ENCODE measurements at places on chromosomes 16 and 17. TPM values are rescaled to one million over a fixed set of nuclear protein-coding genes. Genes with fewer than 3 reads are reported as not detected.

GRCh38 chr17:58006560-58006923 is 504 bp downstream of the SRSF1 start:
- peak; percentile 71 for DNase-seq

- DNase-seq: no peak
Measured at GRCh38 chr16:3825103-3825502, 55.4 kb downstream of the CREBBP start.

DNA sequence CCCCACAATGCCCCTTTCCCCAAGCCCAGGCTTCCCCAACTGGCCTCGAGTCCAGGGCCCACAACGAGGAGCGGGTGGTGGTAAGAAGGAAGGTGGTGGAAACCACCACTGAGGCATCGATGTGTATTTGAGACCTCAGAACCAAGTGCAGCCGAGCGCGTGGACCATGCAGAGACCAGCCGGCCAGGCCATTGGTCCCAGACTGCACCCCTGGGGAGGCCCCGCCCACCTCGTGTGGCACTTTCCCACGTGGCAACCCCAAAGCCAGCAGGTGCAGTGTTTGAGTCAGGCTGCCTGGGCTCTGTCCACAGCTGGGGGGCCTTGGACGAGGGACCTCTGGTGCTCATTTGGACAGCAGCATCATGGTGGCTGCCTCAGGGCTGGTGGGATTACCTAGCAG is 28.1 kb upstream of the BAHCC1 start:
- no peak for DNase-seq

DNA sequence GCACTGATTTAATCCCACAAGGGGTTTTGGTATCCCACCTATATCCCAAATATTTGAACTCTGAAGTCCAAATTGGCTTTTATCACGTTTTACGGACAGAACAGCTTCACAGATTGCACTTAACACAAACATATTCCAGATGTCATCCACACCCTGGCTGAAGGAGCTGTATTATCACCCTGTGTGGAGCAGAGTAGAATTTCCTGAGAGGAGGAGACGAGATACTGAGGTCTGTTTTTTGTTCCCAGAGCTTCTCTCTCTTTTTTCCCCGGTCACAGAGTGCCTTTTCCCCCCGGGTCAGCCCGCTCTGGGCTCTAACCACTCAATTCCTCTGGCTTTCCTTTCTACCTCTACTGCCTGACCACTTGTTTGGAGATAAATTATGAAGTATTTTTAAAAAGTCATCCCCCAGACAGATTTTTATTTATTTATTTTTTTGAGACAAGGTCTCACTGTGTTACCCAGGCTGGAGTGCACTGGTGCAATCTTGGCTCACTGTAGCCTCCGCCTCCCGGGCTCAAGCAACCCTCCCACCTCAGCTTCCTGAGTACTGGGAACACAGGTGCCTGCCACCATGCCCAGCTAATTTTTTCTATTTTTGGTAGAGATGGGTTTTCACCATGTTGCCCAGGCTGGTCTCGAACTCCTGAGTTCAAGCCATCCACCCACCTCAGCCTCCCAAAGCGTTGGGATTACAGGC is 30.7 kb downstream of the DNAH2 start:
- DNase-seq: peak; percentile 17

- DNase-seq: no peak
Measured at GRCh38 chr17:1107777-1108477, 71.9 kb downstream of the ABR start.

The TIGD7 gene
- 23.8 TPM for total RNA-seq

DNA sequence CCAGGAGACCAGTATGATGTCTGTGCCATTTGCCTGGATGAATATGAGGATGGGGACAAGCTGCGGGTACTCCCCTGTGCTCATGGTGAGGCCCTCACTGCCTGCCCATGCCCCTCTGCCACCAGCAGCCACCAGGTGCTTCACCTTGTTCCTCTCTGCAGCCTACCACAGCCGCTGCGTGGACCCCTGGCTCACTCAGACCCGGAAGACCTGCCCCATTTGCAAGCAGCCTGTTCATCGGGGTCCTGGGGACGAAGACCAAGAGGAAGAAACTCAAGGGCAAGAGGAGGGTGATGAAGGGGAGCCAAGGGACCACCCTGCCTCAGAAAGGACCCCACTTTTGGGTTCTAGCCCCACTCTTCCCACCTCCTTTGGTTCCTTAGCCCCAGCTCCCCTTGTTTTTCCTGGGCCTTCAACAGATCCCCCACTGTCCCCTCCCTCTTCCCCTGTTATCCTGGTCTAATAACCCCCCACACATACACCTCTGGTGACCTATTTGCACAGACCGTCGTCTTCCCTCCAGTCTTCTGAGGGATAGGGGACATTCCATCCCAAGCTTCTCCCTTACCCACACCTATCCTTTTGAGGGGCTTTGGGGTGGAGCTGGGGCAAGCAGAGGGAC is 3.7 kb downstream of the PFN1 start:
- DNase-seq: no peak

DNA sequence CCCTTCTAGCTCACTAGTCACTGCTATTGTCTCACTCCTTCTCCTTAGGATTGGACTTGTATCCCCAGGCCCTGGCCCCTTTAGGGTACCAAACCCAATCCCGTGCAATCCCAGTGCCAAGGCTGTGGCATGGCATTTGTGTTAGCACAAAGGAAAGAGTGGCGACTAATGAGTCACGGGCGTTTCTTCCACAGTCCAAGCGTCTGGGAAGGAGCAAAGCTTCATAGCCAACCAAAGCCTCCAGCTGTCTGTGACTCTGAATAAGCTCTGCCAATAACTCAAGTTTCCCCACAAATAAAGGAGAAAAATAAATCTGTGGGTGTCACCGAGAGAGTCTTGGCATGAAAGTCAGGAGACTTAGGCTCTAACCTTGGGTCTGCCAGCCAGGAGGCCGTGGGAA is 54.6 kb upstream of the COX10 start:
- peak; percentile 54 for DNase-seq

The TMIGD1 gene
- total RNA-seq: not detected

The KRT27 gene
- total RNA-seq: not detected

DNA sequence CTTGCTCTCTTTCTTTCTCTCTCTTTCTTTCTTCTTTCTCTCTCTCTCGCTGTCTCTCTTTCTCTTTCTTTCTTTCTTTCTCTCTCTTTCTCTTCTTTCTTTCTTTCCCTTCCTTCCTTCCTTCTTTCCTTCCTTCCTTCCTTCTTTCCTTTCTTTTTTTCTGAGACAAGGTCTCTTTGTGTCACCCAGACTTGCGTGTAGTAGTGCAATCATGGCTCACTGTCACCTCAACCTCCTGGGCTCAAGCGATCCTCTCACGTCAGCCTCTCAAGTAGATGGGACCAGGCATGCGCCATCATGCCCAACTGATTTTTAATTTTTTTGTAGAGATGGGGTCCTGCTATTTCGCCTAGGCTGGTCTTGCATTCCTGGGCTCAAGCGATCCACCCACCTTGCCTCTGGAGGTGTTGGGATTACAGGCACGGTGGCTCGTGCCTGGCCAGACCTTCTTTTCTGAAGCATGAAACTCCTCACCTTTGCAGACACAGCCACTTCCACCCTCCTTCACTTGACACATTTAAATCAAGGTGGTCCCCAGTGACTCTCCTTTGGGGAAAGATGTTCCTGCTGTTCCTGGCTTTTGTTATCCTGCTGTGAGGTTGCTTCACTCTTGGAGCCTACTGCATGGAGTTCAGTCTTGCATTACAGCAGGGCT is 26.8 kb upstream of the NKD1 start:
- DNase-seq: no peak

The TBC1D3G gene
- not detected for total RNA-seq

The SSTR5 gene
- 0.69 TPM for total RNA-seq

DNA sequence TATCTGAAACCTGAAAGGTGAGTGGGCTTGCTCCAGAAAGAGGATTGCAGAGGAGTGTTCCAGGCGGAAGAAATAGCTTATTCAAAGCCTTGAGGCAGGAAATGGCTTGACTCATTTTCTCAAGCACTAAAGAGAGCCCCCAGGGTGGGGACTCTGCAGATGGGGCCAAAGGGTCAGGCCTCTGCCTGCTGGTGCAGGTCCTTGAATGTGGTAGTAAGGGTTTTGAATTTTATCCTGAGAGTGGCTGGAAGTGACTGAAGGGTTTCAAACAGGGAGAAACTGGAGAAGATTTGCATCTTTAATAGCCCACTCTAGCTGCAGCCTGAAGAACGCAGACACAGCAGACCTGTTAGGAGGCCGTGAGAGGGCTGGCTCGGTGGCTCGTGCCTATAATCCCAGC is 144.4 kb downstream of the CCT6B start:
- no peak for DNase-seq

The CNP gene
- 277 TPM for total RNA-seq

DNA sequence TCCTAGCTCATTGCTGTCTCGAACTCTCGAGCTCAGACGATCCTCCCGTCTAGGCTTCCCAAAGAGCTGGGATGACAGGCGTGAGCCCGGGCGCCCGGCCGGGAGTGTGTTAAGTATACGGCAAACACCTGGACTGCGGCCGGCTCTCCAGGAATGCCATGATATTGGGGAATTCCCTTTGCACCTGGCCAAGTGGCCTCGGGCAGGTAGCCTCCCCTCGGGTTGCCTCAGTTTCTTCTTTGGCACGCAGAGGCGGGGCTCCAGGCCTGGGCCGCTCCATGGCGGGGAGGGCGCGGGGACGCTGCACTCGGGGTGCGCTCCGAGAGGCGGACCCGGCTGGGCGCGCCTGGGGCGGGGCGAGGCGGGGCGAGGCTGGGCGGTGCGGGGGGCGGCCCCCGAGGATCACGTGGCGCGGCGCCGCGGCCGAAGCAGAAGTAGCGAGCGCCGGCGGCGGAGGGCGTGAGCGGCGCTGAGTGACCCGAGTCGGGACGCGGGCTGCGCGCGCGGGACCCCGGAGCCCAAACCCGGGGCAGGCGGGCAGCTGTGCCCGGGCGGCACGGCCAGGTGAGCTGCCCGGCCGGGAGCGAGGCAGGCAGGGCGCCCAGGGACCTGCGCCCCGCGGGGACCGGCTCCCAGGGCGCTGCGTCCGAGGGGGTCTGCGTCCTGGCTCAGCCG is at the start of gene PLCG2:
PLCG2 (plus strand) TSS at position 431 of the 675 bp plus-strand sequence. CDS start 6,699 bp downstream, outside the sequence.
- peak; percentile 44 for DNase-seq
